Right forelimb (tissue), 1 donor: ENCODE measurements at places on chromosomes 16 and 17.

GRCh38 chr17:80647746-80648145 lies 103.1 kb downstream of the RPTOR start:
- no peak for DNase-seq

DNA sequence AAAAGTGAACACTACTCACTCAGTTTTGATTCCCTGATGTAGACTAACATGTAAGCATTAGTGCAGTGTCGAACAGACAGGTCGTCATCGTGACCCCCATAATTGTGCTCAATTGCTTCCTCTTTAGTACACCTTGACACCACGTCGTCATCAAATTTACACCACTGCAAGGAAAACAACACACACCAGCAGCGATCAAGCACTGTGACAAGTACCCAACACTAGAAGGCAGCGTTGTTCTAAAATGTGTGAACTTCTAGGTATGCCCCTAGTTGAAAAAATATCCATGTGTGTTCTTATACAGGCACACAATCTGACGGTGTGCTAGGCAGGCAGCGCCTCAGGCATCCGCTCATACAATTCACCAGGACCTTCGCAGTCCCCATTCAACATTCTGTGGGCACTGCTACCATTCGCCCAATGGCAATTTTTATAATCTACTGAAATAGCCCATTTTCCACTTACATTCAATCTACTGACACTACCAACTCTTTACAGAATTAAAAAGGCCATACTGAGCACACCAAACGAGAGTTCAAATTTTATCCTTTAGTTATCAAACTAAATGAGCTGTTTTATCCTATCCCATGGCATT lies 23.1 kb downstream of the LITAFD start:
- DNase-seq: no peak

GRCh38 chr17:82418001-82418986 lies at the start of the genes HEXD and OGFOD3:
TSS of gene HEXD (plus strand) at chr17:82418347. CDS start at chr17:82419800, 1,453 bp downstream.
TSS of gene OGFOD3 (minus strand) at chr17:82418586. CDS start at chr17:82418485, 101 bp downstream.
- peak; percentile 93 for DNase-seq

DNA sequence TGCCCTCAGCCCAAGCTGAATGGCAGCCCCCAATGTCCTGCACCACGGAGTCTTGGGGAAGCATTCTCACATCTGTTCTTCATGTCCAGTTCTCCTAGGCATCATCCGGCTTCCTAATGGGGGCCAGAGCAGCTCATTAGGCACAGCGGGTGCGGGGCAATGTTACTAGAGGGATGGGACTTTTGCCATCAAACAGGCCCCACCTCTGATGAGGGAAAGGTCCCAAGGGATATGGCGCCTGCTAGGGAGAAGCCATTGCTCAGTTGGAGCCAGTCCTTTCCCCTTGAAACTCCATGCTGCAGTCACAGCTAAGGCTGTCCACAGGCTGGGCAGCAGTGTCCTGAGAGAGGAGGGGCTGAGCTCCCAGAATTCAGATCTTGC lies 1.7 kb upstream of the DPH1 start:
- no peak for DNase-seq

GRCh38 chr16:70614208-70614951 lies 32.0 kb upstream of the IL34 start:
- DNase-seq: no peak

- no peak for DNase-seq
Measured at GRCh38 chr16:87496447-87496801, 3.6 kb upstream of the ZCCHC14 start.

DNA sequence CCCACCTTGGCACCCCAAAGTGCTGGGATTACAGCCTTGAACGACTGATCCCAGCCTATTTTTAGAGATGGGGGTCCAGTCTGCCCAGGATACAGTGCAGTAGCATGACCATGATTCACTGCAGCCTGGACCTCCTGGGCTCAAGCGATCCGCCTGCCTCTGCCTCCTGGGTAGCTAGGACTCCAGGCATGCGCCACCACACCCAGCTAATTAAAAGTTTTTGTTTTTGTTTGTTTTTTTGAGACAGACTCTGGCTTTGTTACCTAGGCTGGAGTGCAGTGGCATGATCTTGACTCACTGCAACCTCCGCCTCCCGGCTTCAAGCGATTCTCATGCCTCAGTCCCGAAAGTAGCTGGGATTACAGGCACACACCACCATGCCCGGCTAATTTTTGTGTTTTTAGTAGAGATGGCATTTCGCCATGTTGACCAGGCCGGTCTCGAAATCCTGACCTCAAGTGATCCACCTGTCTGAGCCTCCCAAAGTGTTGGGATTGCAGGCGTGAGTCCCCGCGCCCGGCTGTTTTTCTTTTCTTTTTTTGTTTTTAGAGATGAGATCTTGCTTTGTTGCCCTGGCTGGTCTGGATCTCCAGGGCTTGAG lies 2.3 kb upstream of the PAFAH1B1 start:
- no peak for DNase-seq

DNA sequence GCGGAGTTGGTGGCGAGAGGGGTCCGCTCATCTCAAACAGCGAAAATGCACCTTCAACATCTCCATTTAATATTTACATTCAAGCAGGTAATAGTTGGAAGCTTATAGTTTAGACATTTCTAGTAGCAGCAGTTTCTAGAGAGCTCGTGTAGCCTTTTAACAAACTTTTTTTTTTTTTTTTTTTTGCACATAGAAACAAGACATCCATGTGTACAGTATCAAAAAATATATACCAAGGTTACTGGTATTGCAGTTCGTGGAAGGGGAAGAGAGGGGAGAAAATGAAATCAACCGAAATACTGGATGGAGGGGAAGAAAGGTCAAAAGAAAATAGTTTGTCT lies 6.2 kb downstream of the CBX4 start:
- DNase-seq: no peak

DNA sequence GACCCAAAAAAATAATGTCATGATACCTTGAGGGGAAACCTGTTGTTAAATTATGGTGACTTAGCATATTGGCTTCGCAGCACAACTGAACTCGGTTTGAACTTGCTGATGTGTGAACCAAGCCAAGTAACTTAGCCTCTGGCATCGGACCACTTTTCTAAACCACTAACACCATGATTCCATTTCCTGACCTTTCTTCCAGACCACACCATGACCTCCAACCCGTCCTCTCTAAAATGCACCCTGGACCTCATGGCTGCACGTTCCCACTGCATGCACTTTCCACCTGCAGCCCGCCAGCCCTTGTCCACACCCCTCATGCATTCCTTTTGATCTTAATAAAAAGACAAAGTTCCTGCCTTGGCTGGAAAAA lies 29.3 kb downstream of the DYNLRB2 start:
- no peak for DNase-seq

DNA sequence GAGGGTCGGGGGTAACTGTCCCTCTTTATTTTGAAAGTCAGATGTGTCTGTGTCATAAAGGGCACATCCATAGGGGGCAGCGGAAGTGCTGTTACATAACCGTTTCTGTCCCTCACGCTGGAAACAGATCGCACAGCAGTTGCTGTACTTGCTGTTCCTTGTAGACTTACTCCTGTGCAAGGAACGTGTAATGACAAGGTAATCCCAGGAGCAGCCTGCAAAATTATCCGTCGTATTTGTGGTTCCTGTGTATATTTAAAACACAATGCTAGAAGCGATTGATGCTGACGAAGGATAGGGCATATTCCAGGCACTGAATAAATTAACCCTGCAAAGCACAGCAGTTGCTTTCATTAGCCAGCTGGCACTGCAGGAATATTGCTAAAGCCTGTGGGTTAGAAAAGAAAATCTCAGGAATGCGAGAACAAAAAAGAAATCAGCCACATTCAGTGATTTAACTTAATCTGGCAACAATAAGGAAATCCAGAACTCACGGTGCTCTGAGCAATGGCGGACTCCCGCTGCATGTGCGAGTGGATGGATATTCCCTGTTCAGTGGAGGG lies 76.2 kb downstream of the SPECC1 start:
- no peak for DNase-seq

DNA sequence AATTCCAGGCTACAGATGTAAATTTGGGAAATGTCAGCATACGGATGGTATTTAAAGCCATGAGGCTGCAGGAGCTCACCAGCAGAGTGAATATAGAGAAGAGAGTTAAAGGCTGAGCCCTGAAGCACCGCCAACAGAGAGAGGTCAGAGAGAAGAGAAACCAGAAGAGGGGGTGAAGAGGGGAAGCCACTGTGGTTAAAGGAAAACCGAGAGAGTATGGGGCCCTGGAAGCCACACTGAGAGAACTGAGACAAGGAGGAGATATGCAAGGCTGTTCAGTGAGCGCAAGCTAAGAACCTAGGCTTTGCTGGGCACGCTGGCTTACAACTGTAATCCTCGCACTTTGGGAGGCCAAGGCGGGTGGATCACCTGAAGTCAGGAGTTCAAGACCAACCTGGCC lies 24.6 kb downstream of the COPRS start:
- no peak for DNase-seq

DNA sequence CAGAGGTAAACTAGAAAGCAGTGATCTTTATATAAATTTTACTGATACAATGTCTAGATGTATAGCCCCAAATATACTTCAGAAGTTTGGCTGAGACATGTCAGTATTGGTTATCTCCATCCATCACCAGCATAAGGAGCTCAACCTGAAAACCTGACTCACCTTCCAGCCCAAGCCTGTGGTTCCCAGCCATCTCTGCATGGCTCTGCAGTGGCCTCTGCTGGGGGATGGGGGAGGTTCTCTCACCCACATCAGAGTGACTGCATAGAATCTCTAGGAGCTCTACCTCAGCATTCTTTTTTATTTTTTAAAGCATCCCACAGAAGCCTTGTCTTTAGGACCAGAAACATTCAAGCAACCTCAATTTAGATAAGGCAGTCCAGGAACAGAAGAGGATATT lies 27.3 kb downstream of the USP7 start:
- no peak for DNase-seq

- DNase-seq: no peak
Measured at GRCh38 chr17:6286233-6286632, 148.7 kb downstream of the AIPL1 start.

DNA sequence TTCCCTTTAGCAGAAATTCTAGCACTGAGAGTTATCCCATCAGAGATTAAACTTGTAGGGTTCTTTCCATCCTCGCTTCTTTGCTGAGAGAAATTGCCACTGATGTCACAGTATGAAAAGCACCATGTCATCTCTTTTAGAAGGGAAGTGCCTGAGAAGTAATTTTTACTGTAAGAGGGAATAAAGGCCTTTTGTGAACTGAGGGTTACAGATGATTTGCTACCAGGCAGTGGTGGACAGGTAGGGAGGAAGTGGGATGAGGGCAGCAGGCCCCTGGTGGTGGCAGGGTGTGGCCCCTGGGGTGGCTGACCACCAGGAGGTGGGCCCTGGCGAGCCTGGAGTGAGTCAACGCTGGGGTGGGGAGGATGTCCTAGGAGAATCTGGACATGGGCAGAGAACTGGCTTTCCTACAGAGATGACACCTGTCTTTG lies 6.4 kb upstream of the MILR1 start:
- DNase-seq: no peak

GRCh38 chr17:3732210-3732621 lies 8.5 kb downstream of the HASPIN start:
- DNase-seq: no peak

DNA sequence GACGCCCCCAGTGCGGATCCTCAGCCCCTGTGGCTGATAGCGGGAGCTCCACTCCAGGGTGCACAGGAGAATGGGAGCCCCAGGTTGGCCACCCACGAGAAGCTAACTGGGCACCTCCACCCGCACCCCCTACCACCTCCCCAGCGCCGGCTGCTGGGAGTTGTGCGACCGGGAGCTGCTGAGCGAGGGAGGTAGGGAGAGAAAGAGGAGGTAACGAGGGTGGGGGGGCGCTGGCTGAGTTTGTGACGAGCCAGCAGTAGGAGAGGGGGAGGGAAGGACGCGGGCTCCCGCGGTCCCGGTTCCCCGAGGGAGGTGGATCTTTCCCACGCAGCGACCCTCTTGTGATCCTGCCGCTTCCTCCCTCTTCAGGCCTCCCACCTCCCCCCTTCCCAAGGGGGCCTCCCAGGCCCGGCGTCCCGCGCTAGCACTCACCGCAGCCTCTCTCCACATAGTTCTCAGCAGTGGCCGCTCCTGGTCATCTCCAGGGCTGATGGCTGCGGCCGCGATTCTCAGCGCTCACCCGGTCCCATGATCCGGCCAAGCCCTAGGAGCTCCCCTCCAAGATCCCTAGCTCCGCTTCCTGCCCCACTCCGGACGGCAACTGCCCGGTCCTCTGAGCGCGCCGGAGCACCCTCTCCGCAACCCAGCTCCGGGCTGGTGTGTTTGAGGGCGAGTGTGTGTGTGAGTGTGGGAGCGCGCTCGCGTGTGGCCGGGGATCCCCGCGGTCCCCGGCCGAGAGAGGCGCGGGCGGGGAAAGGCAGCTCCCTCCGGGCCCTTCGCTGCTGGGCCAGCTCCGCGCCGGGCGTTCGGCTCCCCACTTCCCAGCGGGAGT lies at the start of gene GRIN2A:
TSS of gene GRIN2A (minus strand) at position 207 of the 832 bp plus-strand sequence. CDS start 2,017 bp downstream, outside the sequence.
- DNase-seq: no peak

DNA sequence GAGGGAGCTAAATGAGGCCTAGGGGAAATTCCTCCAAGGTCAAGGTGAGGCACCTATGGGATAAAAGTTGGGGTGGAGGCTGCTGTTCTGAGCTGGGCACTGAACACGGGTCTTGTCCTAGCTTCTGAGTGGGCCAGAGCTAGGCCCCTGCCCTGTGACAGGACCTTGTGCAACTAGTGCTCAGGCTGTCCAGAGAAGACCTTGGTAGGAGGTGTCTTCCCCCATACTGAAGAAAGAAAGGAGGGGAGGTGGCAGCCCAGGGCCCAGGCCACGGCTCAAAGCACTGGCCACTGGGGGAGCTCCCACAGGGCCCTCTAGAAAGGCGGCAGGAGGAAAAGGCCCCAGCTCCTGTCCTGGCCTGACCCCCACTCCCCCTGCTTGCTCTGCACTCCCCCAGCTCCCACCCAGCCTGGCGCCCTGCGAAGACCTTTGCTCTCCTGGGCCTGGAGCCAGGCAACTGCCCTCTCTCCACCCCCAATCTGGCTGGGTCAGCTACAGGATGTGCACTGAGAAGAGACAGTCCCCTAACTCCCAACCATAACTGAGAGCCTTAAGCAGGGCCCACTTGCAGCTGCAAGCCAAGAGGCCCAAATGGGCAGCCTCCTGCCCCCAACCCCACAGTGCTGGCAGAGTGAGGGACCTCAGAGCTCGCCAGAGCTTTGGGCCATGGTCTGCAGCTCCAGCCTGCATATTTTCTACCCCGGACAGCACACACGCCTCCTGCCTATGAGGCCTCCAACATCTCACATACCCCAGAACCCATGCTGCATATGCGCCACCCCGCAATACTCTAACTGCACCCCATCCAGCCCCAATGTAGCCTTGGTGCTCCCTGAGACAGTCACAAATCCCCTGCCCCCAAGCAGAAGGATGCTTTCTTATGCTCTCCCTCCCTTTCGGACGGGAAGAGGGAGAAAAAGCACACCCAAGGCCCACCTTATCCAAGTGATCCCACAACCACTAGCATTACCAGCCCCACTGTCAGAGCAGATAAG lies 15.3 kb downstream of the HSD11B2 start:
- no peak for DNase-seq

DNA sequence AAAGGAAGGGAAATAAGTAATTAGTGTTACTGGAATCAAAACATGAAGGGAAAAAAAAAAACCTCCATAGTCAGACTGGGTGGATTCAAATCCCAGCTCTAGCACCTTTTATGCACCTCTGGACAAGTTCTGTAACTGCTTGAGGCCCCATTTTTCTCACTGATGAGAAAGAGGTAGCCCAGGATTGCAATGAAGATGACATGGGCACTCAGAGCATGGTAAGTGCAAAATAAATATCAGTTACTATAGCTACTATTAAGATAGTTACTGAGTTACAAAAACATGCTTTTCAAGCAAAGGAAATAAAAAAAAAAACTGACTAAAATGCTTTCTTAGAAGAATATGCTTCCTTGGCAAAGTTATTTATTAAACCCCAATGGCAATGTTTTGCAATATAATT lies 58.8 kb downstream of the CEP95 start:
- DNase-seq: no peak

- no peak for DNase-seq
Measured at GRCh38 chr17:40915199-40915661, 22.2 kb downstream of the KRT23 start.

- DNase-seq: no peak
Measured at GRCh38 chr16:18950469-18951185, 24.4 kb upstream of the SMG1 start.
